ENCODE measurements at places on chromosomes 7 and 10. TPM values are rescaled to one million over a fixed set of nuclear protein-coding genes. Genes with fewer than 3 reads are reported as not detected.

Gene PCDH15
- total RNA-seq, result not detected

Gene PON2
- total RNA-seq, result 385 TPM

Gene TBL2
- total RNA-seq, result 49.3 TPM

Gene GATA3
- 3.9 TPM for total RNA-seq

Gene NKX1-2
- 0.06 TPM for total RNA-seq

Gene ORAI2
- total RNA-seq, result 36.7 TPM

Gene SORCS3
- total RNA-seq, result not detected

Gene TPST1
- total RNA-seq, result 8.1 TPM

Gene SLC39A12
- not detected for total RNA-seq

Gene SDHAF3
- 20.2 TPM for total RNA-seq

Gene PPP1R3A
- total RNA-seq, result not detected

Gene CAMK1D
- total RNA-seq, result 6.3 TPM

Gene EIF5AL1
- 2.0 TPM for total RNA-seq

Gene CYP26A1
- 3.0 TPM for total RNA-seq

Gene TRPV6
- not detected for total RNA-seq

Gene GPRIN2
- total RNA-seq, result 32.7 TPM

Gene SNX13
- total RNA-seq, result 15.1 TPM

Gene SVOPL
- not detected for total RNA-seq

Gene CPED1
- total RNA-seq, result not detected

Gene UROS
- total RNA-seq, result 60.2 TPM

Gene EPDR1
- total RNA-seq, result 66.1 TPM

Gene PIK3CG
- total RNA-seq, result not detected

Gene LRRC18
- not detected for total RNA-seq

Gene OR2A1
- not detected for total RNA-seq

Gene KAZALD1
- 3.0 TPM for total RNA-seq

Gene APBB1IP
- total RNA-seq, result 6.8 TPM

Gene MEOX2
- not detected for total RNA-seq

Gene AGR2
- total RNA-seq, result 104 TPM

Gene ATRNL1
- total RNA-seq, result 0.14 TPM

Gene CHST15
- total RNA-seq, result 8.6 TPM

Gene CHAT
- not detected for total RNA-seq

Gene ARL4A
- total RNA-seq, result 60.5 TPM

Gene MMD2
- not detected for total RNA-seq

Gene CDH23
- 3.4 TPM for total RNA-seq

Gene BUD23
- 137 TPM for total RNA-seq

Gene LDB3
- 0.07 TPM for total RNA-seq

Gene TYW1
- total RNA-seq, result 14.6 TPM

Gene ARPC1B
- 285 TPM for total RNA-seq

Gene ODAD2
- total RNA-seq, result not detected

Gene NRCAM
- total RNA-seq, result 105 TPM

Gene SORBS1
- total RNA-seq, result 0.74 TPM

Gene PLAU
- 74.1 TPM for total RNA-seq

Gene PIP
- not detected for total RNA-seq

Gene CFAP46
- 1.5 TPM for total RNA-seq

Gene ELOVL3
- 0.28 TPM for total RNA-seq

Gene NKX2-3
- 0.07 TPM for total RNA-seq

Gene UCMA
- total RNA-seq, result not detected

Gene HMX3
- total RNA-seq, result not detected
